ENCODE measurements at places on chromosomes 1 and 21.

GRCh38 chr1:114750780-114751179, 7.0 kb downstream of the CSDE1 start:
- no peak for DNase-seq

- no peak for DNase-seq
Observed at GRCh38 chr1:166953491-166953890, 21.8 kb downstream of the ILDR2 start.

GRCh38 chr1:12528021-12528852, 89.8 kb downstream of the DHRS3 start:
- DNase-seq, result no peak

- DNase-seq, result no peak
Observed at GRCh38 chr21:41521489-41522027, 13.6 kb upstream of the TMPRSS2 start.

All from activated naive CD4-positive, alpha-beta T cell treated with anti-CD3 and anti-CD28 coated beads for 36 hours (primary cell).